Femur (tissue), 1 donor: ENCODE measurements at places on chromosomes 16 and 17.

GRCh38 chr16:54462151-54462651 is 175.6 kb upstream of the IRX3 start:
- DNase-seq = no peak

DNA sequence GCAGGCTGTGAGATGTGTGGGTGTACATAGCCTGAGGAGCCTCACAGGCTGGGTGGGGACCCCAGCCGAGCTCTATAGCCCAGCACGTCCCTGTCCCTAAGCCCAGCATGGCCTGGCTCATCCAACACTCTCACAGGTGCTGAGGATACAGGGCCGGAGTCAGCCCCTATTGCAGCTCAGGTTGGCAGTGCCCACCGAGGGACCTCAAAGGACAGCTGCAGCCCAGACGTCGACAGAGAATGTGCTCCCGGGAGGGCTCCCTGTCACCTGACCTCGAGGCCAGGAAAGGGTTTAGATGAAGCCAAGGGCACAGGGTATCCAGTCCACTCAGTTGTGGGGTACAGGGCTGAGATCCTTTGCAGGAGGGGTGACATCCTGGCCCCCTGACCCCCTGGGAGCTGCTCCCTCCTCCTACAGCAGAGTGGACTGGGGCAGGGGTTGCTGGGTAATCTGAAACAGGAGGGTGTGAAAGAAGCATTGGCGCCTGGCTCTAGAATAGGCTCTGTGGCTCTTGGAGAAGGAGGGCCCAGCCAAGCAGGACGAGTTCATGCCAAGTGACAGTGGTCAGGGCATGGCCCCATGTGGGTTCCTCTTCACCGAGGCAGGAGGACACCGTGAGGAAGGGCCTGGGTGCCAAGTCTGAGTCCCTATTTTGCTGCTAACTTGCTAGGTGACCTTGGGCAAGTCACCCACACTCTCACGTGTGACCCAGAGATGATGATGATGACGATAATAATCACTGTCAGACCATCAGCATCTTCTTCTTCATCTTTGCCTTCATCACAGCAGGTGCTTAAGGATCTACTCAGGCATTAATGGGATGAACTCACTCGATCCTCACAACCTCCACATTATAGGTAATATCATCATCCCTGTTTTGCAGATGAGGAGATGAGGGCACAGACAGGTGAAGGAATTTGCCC is 68.0 kb downstream of the RMI2 start:
- no peak for DNase-seq

- no peak for DNase-seq
Observed at GRCh38 chr16:77276661-77277060, 77.5 kb downstream of the SYCE1L start.

GRCh38 chr17:50693036-50693682 is 14.6 kb downstream of the ANKRD40 start:
- DNase-seq = no peak
